ENCODE measurements at places on chromosomes 11 and 22.

DNA sequence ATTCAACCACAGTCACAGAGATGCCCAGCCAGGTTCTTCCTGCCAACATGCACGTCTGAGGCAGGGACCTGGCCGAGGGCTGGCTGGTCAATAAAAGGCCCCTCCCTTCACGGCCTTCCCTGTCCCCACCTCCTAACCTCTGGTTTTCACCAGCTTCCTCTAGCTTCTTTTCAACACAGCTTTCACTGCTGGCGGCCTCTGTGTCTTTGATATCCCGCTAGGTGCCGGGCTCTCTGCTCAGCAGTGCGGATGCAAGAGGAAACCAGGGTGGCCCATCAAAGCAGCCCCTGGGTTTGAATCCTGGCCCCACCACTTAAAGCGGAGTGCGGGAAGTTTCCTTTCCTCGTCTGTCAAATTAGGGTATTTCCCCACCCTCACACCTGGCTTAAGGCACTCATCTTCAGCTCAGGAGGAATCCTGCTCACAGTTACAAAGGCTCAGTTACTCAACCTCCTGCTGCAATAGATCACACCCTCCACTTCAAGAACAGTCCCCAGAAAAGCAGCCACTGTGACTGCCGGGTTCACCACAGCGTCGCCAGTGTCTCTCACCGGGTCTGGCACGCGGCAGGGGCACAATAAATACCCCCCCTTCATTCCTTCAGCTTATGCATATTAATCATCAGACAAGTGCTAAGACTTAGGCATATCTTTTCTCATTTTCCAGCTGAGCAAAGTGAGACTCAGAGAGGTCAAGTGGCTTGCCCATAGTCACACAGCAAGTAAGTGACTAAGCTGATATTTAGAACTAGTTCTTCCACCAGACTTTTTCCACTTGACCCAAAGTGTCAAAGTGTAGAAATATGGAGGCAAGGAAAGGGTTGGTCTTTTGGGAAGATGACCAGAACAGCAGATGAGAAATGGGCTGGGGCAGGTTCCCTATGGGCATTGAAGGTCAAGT is 45.7 kb downstream of the TXN2 start:
- DNase-seq: no peak

DNA sequence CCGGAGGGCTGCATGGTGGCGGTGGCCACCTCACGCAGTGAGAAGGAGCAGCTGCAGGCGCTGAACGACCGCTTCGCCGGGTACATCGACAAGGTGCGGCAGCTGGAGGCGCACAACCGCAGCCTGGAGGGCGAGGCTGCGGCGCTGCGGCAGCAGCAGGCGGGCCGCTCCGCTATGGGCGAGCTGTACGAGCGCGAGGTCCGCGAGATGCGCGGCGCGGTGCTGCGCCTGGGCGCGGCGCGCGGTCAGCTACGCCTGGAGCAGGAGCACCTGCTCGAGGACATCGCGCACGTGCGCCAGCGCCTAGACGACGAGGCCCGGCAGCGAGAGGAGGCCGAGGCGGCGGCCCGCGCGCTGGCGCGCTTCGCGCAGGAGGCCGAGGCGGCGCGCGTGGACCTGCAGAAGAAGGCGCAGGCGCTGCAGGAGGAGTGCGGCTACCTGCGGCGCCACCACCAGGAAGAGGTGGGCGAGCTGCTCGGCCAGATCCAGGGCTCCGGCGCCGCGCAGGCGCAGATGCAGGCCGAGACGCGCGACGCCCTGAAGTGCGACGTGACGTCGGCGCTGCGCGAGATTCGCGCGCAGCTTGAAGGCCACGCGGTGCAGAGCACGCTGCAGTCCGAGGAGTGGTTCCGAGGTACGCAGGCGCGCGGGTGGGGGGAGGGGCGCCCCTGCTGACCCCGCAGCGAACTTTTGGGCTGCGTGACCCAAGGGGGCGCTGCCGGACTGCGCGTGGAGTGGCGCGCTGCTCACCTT is 670 bp downstream of the NEFH start:
- no peak for DNase-seq

GRCh38 chr22:35313311-35314121 is 13.8 kb downstream of the TOM1 start:
- peak; percentile 20 for DNase-seq

GRCh38 chr22:25545672-25546071 is 18.8 kb upstream of the GRK3 start:
- DNase-seq: no peak

DNA sequence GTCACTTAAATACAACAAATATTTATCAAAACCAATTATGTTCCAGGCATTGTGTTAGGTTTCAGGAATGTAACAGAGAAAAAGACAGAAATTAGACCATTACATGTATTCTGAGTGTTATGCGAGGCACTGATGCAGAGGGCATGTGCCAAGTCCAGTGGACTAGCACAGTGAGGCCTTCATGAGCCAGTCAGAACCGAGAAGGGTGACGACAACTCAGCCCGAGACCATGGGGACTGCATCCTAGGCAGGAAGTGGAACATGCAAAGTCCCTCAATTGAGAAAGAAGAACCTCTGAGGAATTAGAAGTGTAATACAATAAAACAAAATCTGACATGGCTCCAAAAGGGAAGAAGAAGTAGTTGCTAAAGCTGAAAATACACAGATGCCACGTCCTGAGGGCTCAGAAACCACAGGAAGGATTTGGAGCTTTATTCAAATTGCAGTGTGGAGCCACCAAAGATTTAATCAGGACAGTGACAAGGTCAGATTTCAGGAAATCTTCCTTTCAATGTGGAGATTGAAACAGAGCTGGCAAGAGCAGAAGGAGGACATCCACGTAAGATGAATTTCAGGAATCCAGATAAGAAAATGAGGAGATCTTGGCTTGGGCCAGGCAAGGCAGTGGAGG is 529.6 kb downstream of the NTM start:
- DNase-seq: no peak

DNA sequence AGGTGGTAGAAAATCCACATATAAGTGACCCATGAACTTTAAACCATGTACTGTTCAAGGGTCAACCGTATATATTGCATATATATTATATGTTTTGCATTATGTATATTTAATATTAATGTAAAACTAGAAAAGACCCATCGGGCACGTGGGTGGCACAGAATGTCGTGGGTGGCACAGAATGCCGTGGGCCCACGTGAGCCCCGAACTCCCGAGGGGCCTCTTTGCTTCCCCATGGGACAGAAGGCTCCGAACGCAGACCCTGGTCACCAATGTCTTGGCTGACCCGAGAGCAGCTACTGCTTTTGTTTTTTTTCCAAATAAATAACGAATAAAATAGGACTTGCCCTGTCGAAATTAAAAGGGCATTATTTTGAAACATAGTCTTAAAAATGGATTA is 415.4 kb downstream of the BRD1 start:
- no peak for DNase-seq

GRCh38 chr11:93513772-93514171 is 29.4 kb downstream of the SMCO4 start:
- DNase-seq: no peak

DNA sequence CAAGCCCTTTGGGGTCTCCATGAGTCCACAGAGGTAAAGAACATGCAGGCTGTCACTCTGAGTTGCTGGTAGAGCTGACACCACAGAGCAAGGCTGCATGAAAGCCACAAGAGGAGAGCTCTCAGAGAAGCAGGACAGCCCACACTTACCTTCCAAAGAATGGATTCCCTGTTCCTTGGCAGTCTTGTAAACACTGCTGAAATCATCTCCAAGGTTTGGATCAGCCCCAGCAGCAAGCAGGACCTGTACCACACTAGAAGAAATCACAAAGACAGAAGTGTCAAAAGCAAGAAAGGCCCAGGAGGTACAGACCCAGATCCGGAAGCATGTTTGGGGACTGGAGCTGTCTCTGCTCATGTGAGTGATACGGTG is 54.2 kb downstream of the CLPB start:
- DNase-seq: no peak

DNA sequence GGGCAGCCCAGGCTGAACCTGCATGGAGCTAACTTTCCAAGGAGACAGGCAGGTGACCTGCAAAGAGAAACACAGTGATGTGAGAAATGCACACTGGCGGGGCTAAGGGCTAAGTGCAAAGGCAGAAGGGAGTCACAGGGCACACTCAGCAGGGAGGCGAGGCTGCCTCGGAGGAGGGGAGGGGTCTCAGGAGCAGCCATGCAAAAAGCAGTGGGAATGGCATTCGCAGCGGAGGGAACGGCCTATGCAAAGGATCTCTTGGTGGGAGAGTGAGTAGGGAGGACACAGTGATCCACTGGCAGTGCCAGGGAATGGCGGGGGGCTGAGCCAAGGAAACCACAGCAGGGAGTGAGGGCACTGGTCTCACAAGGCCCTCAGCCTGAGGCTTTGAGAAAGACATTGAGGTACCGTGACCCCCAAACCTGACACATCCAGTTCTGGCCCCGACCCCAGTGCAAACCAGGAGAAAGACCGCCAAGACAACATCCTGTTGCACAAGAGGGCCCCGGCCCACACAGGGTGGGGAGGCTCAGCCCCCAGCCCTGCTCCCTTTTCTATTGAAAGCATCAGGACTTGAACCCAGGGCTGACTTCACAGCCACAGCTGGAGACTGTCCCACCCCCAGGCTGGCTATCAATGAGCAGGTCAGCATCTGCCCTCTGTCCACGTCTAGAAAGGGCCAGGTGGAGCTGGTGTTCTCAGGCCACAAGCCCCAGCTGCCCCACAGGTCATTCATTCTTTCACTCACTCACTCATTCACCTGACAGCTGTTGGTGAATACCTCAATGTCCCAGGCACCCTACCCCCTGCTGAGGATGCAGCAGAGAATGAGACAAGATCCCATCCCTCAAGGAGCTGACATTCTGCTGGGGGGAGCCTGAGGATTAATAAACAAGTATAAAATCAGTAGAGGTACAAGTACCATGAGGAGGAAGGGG is 50.7 kb downstream of the IGLL1 start:
- no peak for DNase-seq

DNA sequence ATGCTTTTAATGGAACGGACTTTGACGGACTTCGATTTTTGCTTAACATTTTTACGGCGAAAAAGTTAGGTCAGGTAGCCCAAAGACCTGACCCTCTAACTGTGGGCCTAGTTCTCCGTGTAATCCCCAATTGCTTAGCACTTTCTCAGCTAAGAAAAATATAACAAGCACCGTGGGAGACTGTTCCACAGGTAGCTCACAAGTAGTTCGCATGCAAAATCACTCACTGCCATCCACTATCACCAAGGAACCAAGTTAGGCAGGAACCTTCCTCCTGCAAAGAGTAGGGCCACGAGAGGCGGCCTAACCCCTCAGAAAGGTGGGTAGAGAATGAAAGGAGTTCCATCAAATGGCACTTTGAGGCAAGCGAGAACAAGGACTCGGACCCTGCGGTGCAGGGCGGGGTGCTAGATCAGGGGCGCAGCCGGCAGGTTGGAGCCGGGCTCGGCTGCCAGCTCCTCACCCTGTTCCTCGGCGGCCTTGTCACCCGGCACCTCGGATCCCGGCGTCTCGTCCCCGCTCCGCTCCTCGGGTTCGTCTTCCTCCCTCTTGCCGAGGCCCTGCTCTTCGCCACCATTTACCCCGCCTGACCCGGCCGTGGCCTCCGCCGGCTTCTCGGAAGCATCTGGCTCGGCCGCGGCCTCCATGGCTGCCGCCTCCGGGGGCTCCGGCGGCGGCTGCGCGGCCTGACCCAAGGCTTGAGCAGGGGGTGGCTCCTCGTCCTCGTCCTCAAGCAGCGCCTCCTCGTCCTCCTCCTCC is 922 bp downstream of the HNRNPUL2 start:
- no peak for DNase-seq

GRCh38 chr11:17734986-17735817 is 621 bp downstream of the KCNC1 start:
- DNase-seq: no peak

GRCh38 chr22:27988704-27989103 is 69.6 kb upstream of the PITPNB start:
- DNase-seq: no peak

DNA sequence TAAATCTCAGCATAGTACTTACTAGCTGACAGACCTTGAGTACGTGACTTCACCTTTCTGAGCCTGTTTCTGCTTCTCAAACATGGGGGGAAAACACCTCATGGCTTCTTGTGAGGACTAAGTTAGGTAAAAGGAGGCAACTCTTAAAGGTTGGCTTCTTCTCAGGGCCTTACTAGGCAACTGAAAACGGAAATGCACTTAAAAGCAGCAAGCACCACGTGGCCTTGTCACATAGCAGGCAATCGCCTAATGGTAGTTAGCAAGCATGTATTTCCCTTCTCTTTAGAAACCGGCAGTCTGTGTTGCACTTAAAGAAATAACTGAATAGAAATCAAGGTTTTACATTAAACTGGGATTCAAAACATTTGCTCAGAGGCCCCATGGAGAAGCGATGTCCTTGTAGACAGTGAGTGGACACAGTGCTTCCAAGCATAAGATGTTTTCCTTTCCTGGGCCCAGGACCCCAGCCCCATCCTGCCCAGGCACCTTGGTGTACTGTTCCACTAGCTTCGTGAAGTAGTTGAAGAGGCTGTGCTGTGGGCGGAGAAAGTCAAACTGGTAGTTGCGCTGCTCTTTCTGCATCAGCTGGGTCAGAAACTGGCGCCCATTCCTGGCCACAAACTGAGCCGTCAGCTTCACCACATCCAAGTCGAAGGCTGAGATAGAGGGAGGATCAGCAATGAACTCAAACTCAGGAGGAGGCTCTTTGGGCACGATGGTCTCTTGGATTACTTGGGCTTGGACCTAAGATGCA is 12.1 kb downstream of the SF3A1 start:
- DNase-seq: no peak

DNA sequence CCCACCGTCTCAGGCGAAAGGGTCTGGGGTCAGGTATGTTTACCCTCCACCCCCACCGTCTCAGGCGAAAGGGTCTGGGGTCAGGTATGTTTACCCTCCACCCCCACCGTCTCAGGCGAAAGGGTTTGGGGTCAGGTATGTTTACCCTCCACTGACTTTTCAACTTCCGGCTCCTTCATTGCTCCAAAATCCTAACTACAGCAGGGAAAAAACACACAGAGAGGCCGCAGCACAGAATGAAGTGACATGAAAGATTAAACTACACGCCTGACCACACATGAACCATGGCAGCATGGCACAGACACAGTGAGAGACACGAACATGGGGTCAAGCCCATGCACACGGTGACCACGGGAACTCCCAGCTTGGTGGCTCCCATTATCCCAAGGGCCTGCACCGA is 634.9 kb upstream of the B3GAT1 start:
- DNase-seq: no peak

- DNase-seq: peak; percentile 67
Observed at GRCh38 chr11:70467201-70468085, 69.1 kb downstream of the CTTN start.

DNA sequence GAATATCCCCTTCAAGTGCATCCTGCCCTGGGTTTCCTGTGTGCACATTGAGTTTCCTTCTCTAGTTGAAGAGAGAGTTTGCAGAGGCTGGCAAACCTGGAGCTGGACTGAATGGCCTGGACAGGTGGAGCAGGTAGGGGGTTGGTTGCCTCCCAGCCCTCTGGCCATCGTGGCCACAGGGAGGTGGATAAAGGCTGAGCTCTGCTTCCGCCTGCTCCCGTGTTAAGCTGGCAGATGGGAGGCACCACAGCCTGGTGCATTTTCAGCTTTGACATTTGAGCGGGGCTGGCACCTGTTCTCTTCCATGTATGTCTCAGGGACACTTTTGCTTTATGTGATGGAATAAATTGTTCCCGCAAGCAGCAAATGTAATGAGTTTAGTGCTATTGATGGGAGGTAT is 11.1 kb downstream of the MICAL2 start:
- no peak for DNase-seq

- DNase-seq: no peak
Observed at GRCh38 chr22:24217384-24217783, 27.5 kb downstream of the GGT5 start.

GRCh38 chr11:67006029-67006884 is 16.7 kb upstream of the SYT12 start:
- no peak for DNase-seq
